Activated naive CD8-positive, alpha-beta T cell treated with anti-CD3 and anti-CD28 coated beads, Interleukin-2, amount 10 ng/mL, durations not matched to agents 7 days and 5 days (primary cell): ENCODE measurements at places on chromosomes 5 and 9. TPM values are rescaled to one million over a fixed set of nuclear protein-coding genes. Genes with fewer than 3 reads are reported as not detected.

- no peak for DNase-seq
These were observed 564 bp upstream of the TOR2A start for GRCh38 chr9:127735530-127736185.

- no peak for DNase-seq
These were observed 9.2 kb upstream of the PHYKPL start for GRCh38 chr5:178241688-178242231.

DNA sequence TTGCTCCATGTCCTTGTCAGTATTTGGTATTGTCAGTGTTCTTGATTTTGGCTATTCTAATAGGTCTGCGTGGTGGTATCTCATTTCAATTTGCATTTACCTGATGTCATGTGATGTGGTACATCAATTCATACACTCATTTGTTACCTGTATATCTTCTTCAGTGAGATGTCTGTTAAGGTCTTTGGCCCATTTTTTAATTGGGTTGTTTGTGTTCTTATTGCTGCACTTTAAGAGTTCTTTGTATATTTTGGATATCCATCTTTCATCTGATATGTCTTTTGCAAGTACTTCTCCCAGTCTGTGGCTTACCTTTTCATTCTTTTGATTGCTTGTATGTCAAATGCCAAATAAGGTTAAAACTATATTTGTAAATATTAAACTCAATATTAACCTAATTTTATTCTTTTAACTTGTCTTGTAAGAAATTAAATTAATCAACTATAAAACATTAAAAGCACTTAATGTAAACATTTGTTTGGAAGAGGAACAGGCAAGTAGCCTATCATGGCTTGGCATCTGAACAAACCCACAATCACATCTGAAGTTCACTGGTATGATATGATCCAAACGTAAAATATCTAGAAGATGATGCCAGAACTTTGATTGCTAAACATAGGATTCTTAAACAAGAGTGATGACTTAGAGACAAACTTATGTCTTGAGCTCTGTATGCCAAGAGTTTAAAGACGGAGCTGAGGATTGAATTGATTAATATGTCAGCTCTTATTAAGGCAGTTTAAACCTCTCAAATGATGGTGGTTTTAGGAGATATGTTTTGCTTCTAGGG, 587.3 kb downstream of the ANXA1 start:
- no peak for DNase-seq

DNA sequence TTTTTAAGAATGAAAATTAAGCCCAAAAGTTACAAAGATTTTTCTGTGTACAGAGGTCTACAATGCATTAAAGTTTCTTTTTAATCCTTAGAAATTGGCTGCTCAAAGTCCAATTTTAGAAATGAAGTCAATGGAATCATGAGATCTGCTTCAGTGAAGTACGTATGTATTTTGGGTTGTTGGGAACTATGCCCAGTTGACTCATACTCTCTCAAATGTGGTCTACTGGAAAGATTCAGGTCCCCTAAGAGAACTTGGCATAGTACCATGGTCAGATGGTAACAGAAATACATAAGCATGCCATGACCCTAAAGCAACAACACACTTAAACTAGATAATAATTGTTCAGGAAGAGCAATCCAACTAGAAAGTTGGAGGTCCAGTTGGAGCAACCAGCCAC, 23.0 kb downstream of the FBLL1 start:
- DNase-seq = no peak

The SMIM33 gene
- 0.44 TPM for total RNA-seq

DNA sequence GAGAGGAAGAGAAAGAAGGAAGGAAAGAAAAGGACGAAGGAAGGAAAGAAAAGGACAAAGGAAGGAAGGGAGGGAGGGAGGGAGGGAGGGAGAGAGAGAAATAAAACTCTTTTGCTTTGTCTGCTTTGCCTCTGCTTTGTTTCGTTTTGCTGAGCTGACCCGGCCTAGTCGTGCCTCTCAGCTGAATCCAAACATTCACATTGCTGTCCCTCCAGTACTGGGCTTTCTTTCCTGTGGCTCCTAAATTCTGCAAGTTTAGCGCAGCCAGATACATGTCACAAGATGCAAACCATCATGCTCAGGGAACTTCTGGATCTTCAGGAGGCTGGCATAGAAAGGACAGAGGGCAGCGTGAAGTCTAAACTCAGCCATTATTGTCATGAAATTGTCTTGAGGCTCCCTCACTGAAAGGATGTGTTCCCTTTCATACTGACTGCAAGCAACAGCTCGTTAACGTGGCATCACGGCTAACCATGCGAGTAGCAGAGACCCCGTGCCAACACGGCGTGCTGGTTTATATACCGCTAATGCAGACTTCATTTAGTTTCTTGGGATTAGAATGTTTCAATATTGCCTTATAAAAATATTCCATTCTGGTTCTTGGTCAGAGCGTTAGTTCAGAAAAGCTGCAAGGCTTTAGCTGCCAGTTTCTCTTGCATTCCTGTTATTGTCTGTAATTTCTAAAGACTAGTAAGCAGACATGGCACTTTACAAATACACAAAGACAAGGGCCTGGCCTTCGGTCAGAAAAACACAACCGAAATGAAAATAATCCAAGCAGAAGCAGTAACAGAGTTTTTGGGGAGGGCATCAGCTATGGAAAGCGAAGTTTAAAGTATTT, 94.2 kb downstream of the TMEM174 start:
- no peak for DNase-seq

The FCN1 gene
- total RNA-seq = 2.6 TPM

DNA sequence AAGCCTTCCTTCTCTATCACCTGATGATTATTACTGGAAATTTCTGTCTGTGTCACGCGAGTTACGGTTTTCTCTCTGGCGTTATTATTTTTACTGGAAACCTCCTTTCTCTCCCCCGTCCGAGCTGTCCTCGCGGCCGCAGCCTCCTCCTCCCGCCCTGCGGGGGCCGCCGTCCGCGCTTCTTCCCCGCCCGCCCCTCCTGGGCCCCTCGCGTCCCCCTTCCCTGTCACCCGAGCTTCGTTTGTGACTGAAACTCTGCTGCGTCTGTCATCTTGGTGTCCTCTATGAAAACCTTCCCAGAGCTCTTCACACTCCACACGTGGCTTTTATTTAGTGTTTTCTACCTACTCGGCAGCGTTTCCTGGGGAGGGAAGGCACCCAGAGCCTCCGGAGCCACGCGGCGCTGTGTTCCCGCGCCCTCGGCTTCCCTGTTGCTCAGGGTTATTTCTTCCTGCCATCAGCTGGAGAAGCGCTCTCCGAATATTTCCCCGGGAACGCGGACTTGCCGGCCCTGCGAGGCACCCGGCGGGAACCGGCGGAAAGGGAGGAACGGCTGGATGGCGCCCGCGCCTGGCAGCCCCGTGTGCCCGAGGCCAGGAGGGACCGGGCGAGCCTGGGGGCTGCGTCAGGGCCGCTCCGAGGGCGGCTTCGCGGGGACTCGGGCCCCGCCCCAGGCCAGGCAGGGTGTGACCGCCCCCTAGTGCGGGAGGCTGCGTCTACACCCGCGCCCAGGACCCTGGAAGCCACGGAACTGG, 33.9 kb downstream of the TRIP13 start:
- peak; percentile 54 for DNase-seq

DNA sequence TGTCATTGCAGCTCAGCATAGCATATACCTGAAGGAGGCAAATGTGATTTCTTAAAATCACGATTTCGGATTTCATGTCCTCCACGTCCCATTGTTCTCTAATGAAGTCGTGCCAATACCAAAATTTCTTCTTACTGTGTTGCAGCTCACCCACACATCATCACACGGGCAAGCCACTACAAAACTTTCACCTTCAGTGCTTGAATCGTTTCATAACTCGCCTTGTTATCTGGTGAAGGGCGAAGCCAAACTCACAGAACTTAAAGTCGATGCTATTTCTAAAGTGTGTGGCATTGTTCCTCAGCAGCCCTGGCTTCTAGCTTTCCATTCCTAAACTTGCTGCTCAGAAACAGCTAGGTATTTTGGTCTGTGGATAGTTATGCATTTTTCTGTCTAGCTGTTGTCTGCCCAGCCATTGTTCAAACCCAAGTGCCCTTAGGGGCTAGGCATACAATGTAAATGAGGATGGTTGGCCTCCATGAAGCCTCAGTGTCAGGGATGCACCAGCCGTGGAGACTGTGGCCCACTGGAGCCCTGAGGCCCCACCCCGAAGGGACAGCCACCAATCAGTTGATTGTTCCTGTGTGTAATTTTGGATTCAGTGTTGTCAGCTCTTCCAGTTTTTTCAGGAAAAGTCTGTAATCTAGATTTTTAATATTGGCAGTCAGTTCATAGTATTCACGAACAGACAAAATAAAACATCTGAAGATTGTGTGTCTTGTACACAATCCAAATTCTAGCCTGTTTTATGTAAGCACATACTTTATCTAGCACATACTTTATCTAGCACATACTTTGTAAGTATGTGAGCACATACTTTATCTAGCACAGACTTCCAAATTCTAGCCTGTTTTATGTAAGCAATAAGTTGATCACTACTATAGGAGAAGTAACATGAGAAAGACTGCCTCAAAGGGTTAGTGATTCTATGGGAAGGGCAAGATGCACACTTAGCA, 112.8 kb downstream of the DAPK1 start:
- no peak for DNase-seq

The SSBP2 gene
- total RNA-seq = 32.5 TPM

The SPATA31A3 gene
- not detected for total RNA-seq

- DNase-seq = no peak
These were observed 281.9 kb downstream of the DNAH5 start for GRCh38 chr5:13662626-13663025.

The CDKN2B-AS1 gene
- 3.7 TPM for total RNA-seq

GRCh38 chr9:93576258-93577077, at the start of gene PHF2:
Gene PHF2 (plus strand): TSS chr9:93576584. CDS start chr9:93576774, 190 bp downstream.
- DNase-seq = peak; percentile 72

GRCh38 chr5:58617241-58617640, 34.4 kb downstream of the RAB3C start:
- no peak for DNase-seq

The RFK gene
- total RNA-seq = 12.8 TPM

DNA sequence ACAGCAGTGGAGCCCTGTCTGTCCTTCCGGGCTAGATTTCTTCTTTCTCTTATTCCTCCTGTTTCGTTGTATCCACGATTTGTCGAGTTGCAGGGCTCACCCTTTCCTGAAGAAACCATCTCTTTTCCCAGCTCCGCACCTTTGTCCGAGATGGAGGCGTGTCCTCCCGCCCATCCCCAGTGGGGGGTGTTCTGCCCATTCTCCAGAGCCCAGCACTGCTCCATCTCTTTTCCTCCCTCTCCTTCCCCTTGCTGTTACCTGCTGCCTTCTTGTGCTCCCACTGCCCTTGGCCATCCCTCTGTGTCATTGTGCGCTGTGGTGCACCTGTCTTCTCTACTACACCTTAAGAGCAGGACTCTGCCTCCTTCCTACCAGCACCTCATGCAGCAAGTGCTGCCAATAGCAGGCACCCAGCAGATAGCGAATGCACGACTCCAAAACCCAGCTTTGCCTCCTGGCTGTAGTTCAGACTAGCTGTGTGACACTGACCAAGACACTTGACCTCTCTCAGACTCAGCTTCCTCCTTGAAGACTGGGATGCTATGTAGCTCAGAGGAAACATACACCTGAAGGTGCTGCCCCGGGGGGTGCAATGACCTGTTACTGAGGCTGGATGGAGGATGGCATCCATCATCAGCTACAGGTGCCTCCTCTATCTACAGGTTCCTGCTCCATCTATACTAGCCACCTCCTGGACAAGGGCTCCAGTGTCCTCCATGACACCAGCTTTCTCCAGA, 8.9 kb downstream of the OR13J1 start:
- DNase-seq = no peak

DNA sequence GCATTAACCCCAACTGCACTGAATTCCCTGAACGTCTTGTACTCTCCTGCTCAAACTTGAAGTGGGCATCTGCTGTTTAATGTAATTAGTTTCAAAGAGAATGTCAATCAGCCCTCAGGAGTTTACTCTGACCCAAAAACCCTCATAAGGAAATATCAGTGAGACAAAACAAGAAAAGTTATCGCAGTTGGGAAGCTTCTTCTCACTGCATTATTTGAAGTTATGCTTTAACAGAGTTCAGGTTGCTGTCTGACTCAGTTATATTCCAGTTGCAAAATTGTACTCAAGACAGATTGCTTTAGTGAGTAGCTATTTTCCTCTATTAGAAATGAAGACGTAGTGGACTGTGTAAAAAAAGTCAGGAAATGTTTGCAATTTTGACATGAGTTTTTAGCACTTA, 52.1 kb downstream of the PPIC start:
- DNase-seq = no peak

- DNase-seq = no peak
These were observed 412.6 kb downstream of the DMRT2 start for GRCh38 chr9:1462626-1463308.

GRCh38 chr5:148858106-148858505, 31.7 kb downstream of the ADRB2 start:
- DNase-seq = no peak

The TMEFF1 gene
- total RNA-seq = 0.20 TPM

- DNase-seq = no peak
These were observed 329.1 kb downstream of the SH3GL2 start for GRCh38 chr9:17907779-17908508.

DNA sequence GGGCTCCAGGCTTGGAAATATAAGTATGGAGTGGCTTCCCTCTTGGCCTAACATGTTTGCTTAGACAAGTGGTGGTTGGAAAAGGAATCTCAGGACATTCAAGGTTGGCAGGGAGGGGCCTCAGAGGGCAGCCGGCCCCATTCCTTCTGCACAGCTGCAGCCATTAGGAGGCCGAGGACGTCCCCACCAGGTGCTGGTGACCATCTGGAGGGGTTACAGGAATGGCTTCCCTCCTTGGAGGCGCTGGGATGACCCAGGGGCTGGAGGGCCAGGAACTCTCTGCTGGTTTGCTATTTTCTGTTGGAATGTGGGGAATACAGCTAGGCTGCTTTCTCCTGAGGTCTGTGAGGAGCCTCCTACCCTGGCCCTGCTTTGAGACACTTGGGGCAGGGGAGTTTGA, 18.5 kb downstream of the STC2 start:
- DNase-seq = no peak

- no peak for DNase-seq
These were observed 145.7 kb downstream of the TLE1 start for GRCh38 chr9:81543695-81544094.

GRCh38 chr5:174825587-174825986, 101.2 kb downstream of the MSX2 start:
- no peak for DNase-seq

- DNase-seq = no peak
These were observed 26.4 kb upstream of the CMYA5 start for GRCh38 chr5:79663212-79663611.

DNA sequence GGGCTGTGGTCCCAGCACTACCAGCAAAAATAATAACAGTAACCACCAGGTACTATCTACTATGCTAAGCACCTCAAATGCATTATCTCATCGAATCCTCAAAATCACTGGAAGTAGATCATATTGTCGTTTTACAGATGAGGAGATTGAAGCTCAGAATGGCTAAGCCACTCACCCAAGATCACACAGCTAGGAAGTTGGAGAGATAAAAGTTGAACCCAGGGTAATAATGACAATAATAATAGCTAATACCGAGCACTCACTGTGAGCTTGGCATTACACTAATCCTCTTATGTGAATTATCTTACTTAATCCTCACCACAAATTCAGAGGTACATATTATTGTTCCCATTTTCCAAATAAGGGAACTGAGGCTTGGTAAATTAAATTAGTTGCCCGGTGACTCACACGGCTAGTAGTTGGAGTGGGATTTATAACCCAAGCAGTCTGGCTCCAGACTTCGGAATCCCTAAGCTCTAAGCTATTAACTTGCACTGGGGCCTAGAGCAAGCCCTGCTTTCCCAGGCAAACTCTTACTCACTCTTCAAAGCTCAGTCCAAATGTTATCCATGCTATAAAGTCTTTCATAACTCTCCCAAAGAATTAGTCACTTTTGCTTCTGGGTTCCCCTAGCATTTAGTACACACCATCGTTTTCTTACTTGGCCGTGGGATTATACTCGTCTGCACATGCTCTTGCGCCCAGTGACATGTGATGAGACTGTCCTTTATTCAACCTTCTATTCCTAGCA, 3.8 kb downstream of the ARSI start:
- DNase-seq = no peak

The SLC36A3 gene
- not detected for total RNA-seq
